Right ventricle myocardium inferior (tissue), 1 donor: ENCODE measurements at places on chromosomes 7 and 10.

DNA sequence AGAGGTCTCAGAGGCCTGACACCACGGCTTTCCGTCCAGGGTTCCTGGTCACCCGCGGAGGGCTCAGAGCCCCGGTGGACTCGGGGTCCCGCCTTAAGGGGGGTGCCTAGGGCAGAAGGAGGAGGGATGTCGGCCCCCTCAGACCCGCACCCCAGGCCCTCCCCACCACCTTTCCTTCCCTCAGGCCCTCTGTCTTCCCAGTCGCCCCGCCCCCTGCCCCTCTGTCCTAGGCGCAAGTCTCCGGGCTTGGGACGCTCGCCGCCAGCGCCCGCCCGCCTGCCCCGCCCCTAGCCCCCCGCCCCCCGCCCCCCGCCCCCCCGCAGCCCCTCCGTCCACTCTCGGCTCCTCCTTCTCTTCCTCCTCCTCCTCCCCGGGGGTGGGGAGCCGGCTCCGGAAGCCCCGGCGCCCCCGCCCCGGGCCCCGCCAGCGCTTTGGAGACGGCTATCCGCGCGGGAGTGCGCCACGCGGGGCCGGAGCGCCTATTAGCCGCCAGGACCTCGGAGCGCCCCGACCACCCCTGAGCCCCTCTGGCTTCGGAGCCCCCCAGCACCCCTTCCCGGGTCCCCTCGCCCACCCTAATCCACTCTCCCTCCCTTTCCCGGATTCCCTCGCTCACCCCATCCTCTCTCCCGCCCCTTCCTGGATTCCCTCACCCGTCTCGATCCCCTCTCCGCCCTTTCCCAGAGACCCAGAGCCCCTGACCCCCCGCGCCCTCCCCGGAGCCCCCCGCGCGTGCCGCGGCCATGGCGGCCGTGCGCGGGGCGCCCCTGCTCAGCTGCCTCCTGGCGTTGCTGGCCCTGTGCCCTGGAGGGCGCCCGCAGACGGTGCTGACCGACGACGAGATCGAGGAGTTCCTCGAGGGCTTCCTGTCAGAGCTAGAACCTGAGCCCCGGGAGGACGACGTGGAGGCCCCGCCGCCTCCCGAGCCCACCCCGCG, at the start of gene AEBP1:
AEBP1 (plus strand) TSS at position 423 of the 937 bp plus-strand sequence; CDS start at position 744, 321 bp downstream.
- DNase-seq: peak; percentile 68

- DNase-seq: no peak
Measured at GRCh38 chr10:64350665-64351064, 829.5 kb downstream of the REEP3 start.

DNA sequence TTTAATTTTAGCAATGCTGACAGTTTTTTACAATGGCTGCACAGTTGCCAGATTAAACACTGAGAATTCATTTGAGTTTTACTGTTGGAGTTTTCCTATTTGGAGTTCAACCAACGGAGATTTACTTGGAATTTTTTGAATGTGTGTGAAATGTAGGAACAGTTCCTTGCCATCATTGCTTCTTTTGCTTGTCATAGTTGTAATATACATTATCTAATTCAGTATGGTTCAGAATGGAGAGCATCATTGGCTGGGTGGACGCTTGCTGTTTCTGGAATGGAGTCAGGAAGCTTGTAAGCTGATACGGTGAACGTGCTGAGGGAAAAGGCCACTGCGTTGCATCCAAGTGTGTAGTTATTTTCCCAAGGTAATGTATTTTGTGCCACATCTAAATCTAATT, 404.3 kb upstream of the KLF6 start:
- no peak for DNase-seq

GRCh38 chr10:118145256-118145655, 98.5 kb upstream of the RAB11FIP2 start:
- no peak for DNase-seq

DNA sequence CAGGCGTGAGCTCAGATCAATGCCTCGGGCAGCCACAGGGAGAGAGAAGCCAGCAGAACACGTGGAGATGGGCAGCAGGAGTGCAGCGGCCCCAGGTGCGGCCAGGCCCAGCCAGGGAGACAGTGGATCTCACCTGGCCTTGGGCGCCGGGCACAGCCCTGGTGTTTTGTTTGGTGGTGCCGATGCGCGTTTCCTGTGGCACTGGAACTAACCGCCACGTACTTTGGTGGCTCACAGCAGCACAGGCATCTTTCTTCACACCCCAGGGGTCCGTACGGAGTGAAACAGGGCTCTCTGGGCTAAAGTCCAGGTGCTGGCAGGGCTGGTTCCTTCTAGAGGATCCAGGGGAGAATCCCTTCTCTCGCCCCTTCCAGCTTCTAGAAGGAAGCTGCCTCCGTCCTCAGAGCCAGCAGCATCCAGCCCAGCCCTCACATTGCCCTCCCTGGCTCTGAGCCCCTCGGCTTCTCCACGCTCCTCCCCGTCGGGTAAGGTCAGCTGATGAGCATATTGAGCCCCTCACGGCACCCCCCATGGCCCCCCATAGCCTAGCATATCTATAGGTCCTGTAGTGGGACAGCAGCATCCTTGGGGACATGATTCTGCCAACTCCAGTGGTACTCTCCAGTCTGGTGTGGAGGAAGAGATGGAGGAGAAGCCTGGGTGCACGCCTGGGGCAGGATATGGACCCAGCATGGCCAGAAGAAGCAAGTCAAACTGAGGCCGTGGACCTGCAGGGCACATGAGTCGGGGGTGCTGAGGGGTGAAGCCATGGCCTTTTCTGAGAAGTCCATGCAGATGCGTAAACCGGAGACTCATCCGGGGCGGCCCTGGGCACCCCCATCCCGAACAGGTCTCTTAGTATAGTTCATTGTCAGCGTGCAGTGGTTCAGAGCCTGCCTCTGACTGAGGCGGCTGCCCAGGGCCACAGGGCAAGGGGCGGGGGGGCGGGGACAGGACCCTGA, 43.4 kb upstream of the PPP2R2D start:
- no peak for DNase-seq

DNA sequence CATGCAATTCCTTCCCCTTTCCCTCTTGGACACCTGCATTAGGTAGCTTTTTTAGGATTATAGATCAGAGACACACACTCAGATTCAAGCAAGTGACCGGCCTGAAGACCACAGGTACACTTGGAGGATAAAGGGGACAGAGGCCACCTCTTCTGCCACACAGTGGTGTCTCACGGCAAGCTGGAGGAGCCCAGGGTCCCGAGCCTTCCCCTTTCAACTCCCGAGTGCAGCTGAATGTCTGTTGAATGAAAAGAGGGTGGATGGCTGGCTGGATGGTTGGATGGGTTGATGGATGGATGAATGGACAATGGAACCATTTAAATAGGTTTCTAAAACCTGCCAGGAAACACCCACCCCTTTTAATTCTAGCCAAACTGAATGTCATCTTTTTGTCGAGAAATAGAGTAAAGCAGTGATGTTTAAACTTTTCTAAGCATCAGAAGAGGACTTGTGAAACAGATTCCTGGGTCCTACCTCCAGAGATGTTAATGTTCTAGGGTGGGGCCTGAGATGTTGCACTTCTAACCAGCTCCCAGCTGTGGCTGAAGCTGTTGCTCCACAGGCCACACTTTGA, 49.2 kb upstream of the ZMIZ1 start:
- no peak for DNase-seq

- DNase-seq: no peak
Measured at GRCh38 chr7:117157241-117158209, 165.3 kb downstream of the WNT2 start.
